ENCODE measurements at places on chromosomes 7 and 10.

GRCh38 chr10:48541144-48541795 lies 63.6 kb downstream of the ARHGAP22 start:
- no peak for ATAC-seq

- ATAC-seq: no peak
Observed at GRCh38 chr10:131858583-131859340, 42.0 kb upstream of the PPP2R2D start.

- no peak for ATAC-seq
Observed at GRCh38 chr7:37690206-37690605, 6.6 kb downstream of the GPR141 start.

- no peak for ATAC-seq
Observed at GRCh38 chr7:83161186-83161585, 1.5 kb downstream of the PCLO start.

DNA sequence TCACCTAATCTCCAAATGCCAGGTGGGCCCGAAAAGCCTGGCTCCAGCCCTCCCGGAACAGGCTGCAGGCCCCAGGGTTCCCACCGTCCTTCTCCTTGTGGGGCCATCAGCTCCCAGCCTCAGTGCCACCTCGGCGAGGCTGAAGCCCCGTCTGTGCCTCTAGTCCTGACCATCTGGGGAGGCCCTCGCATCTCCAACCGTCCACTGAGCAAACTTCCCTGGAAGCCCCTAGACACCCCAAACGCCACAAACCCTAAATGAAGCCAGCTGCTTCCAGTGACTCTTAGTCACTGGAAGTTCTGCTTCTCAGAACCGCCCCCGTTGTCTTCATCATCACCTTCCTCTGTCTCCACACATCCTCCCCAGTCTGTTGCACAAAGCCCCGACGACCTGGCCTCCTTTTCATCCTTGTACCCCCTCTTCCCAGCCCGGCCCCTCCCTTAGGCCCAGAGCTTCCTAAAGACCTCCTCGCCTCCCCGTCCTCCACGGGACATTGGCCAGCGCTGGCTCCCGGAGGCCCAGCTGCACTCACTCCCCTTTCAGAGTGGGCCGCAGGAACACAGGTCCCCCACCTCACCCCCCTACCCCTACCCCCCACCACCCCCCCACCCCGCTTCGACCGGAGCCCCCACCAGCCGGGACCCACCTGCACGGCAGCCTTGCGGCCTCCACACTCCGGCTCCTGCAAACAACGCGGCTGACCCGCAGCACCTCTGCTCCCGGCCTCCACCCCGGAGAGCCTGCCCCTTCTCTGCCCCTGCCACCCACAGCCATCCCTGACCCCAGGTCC lies 1.1 kb upstream of the DIP2C start:
- ATAC-seq: no peak

- ATAC-seq: peak; percentile 61
Observed at GRCh38 chr7:105257338-105257737, 131.4 kb downstream of the SRPK2 start.

- no peak for ATAC-seq
Observed at GRCh38 chr7:3895341-3896116, 594.5 kb downstream of the SDK1 start.

DNA sequence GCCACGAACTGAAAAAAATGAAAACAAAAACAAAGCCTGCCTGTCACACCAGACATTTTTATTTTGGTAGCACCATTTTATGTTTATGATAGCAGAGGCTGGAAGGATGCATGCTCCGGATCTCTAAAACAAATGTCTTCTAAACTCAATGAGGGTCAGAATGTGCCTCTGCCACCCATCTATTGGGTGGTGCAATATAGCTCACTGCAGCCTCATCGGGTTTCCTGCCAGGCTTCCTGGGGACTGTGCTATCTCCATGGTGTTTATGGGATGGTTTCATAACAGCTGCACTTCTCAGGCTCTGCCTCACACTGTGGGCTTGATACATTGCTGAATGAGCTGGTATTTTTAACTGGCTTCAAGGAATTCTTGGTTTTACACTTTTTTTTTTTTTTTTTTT lies 94.4 kb downstream of the ITIH5 start:
- ATAC-seq: no peak

DNA sequence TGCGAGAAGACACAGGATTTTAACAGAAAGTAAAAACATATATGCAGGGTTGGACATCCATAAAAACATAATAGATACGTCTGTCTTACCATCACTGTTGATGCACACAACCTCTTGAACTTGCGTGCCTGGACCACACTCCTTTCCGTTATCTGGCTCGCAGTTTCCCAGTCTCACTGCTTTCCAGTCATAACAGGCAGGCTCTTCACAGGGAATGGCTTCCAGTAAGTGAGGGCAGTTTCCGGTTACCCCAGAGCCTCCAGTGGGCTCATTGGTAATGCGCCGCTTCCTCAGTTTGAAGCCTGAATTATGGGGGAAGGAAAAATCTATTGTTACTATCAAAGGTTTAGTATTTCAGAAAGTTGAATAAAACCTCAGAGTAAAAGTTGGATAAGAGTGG lies 290.7 kb downstream of the THSD7A start:
- ATAC-seq: no peak

DNA sequence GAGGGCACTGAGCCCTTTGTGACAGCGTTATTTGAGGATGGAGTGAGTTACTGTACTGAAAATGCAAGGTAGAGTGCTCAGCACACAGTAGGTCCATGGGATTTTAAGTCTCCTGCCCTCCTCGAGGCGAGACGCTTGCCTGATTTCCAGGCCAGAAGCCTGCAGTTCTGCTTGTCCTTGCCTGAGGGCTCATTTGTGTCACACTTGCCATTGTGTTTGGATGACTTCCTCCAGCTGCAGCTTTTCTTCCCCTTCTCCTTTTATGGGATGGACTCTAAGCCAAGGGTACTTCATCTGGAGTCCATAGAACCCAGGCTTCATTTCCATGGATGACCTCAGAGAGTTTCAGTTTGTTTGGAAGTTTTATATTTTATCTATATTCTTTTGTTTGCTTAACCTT lies 304.2 kb upstream of the BMPER start:
- ATAC-seq: no peak

DNA sequence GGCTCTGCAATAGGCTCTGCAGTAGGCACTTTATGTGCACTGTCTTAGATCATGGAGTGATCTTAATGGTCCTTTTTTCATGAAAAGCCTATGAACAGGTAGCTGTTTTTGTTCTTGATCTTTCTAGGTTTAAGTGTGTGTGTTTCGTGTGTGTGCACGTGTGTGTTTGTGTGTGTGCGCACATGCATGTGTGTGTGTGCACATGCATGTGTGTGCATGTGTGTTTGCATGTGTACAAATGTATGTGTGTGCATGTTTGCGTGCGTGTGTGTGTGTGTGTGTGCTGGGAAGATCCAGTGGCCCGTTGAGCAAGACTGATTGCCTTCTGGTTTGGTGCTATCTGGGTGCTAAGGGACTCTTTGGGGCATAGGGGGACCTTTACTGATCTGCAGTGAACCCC lies 334.8 kb downstream of the GLRX3 start:
- ATAC-seq: no peak

- no peak for ATAC-seq
Observed at GRCh38 chr10:62584731-62585130, 210.6 kb downstream of the ZNF365 start.

GRCh38 chr10:25852364-25852941 lies 81.6 kb upstream of the MYO3A start:
- no peak for ATAC-seq

- peak; percentile 62 for ATAC-seq
Observed at GRCh38 chr10:103044942-103045489, 126.9 kb downstream of the CNNM2 start.

GRCh38 chr10:97596101-97597082 lies 6.9 kb downstream of the C10orf62 start:
- ATAC-seq: peak; percentile 78

DNA sequence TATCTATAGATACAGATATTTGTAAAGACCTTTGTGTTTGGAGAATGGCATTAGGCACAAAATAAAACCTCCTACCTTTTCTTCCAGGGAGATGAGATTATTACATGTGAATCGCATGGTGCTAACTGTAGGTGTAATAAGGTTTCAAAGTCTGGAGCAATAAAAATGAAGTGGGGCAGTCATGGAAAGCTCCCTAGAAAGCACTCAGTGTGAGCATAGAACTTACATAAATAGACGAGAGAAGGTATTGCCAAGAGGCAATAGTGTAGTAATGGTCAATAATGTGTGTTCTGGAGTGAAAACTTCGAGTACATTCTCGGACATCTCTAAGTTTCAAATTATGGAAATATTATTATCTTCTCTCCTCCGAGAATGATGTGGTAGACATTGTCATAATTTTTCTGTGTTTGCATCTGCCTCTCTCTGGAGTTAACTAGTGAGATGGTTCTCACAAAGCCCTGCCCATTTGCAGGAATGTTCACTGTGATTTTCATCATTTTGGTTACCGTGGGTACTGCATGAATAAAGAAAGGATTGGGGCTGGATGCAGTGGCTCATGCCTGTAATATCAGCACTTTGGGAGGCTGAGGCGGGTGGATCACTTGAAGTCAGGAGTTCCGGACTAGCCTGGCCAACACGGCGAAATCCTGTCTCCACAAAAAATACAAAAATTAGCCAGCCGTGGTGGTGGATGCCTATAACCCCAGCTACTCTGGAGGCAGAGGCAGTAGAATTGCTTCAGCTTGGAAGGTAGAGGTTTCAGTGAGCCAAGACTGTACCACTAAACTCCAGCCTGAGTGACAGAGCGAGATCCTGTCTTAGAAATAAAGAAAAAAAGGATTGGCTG lies 10.6 kb downstream of the VIM start:
- ATAC-seq: peak; percentile 48

- no peak for ATAC-seq
Observed at GRCh38 chr10:126058104-126058503, 161.7 kb downstream of the FANK1 start.

- ATAC-seq: no peak
Observed at GRCh38 chr7:29126804-29127203, 19.5 kb downstream of the CPVL start.

DNA sequence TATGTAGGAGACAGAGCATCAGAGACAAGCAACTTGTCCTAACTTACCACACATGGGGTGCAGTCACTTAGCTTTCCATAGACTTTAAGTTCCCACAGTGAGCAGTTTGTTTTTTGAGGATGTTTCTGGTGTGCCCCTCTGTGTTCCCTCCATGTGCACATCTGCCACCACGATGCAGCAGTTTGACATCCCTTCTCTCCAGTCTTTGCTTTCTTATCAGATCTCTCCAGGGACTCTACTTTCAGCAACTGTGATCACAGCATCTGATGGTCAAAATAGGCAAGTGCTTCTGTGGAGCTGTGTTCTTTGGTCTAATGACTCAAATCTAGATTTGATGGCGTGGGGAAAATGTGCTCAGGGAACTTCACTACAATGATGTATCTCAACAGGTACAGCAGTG lies 96.5 kb upstream of the NAMPT start:
- ATAC-seq: no peak

- no peak for ATAC-seq
Observed at GRCh38 chr7:139023076-139023475, 12.8 kb downstream of the ZC3HAV1L start.

DNA sequence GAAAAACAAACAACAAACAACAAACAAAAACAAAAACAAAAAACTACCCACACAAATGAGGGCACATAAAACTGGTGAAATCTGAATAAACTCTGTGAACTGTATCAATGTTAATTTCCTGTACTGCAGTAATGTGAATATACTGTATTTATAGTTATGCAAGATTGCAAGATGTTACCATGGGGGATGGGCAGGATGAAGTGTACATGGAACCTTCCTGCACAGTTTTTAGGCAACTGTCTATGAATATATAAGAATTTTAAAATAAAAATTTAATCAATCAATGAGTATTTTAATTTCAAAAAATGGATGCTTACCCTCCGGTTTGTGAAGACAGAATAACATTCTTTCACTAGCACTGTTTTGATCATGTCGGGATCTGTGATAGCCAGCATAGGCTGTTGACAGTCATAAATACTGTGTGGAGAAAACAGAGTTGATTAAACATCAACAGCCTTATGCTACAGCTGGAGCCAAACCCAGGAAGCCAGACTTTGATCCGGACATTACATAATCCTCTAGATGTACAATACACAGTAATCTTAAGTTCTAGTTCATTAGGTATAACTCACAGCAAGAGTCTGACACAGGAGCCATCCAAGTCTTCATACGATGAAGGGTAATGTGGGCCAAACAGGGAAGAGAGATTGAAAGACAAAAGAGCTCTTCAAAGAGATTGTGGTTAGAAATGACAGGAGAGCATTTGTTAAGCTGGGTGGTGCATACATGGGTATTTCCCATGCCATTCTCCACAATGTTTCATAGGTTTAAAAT lies 14.8 kb downstream of the CYP3A7 start:
- ATAC-seq: no peak

DNA sequence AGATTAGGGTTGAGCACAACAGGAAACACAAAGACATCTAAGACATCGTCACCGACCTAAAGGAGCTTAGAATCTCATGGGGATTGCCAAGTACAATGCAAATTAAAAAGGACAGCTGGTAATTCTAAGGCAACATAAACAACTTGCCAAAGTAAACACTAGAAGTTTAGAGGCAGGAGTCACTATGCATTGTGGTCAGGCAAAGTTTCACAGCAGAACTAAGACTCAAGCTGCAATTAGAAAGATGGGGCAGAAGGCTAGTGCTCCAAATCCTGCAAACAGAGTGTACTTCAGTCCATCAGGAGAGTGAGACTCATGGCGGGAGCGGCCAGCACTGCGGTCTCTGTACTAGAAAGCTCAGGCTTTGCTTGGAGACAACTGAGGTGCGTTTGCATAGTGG lies 52.7 kb downstream of the HIPK2 start:
- ATAC-seq: no peak

DNA sequence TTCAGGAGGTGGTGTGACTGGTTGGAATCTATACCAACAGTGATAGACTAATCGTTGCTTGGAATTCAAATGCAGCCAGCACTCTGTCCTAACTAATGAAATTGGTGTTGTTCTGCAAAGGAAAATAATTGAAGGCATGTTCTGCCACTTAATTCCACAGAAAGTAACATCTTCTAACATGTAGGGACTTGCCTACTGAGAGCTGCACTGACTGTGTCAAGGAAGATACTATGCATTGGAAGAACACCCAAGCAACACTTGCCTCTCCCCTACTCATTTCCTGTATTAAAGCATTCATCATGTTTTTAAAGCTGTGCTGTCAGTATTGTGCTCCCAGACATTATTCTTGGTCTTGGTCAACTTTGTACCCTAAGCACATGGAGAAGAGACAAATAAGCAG lies 2.7 kb upstream of the CYP3A7 start:
- ATAC-seq: peak; percentile 92

DNA sequence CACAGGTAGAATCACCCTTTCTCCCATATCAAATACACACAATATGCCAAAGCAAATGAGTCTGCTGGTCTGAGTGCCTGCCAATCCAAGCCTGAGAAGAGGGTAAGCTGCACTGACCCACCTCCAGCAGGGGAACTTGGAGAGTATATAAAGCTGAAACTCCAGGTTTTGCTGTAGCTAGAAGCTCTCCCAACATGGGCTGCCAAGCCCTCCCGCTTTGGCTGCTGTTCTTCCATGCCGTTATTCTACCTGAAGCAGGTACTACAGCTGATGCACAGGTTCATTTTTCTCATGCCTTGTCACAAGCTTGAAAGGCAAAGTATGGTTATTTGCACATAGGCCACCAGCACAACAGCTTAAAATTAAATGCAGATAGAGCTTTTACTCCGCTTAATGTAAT lies 21.5 kb upstream of the C10orf120 start:
- ATAC-seq: no peak

GRCh38 chr10:63478564-63478963 lies 12.8 kb upstream of the JMJD1C start:
- ATAC-seq: no peak

GRCh38 chr7:12127455-12127854 lies 83.6 kb upstream of the TMEM106B start:
- ATAC-seq: no peak

Measured in motor neuron (in vitro differentiated cells).